Right hindlimb (tissue), 1 donor: ENCODE measurements at places on chromosomes 2 and 18.

DNA sequence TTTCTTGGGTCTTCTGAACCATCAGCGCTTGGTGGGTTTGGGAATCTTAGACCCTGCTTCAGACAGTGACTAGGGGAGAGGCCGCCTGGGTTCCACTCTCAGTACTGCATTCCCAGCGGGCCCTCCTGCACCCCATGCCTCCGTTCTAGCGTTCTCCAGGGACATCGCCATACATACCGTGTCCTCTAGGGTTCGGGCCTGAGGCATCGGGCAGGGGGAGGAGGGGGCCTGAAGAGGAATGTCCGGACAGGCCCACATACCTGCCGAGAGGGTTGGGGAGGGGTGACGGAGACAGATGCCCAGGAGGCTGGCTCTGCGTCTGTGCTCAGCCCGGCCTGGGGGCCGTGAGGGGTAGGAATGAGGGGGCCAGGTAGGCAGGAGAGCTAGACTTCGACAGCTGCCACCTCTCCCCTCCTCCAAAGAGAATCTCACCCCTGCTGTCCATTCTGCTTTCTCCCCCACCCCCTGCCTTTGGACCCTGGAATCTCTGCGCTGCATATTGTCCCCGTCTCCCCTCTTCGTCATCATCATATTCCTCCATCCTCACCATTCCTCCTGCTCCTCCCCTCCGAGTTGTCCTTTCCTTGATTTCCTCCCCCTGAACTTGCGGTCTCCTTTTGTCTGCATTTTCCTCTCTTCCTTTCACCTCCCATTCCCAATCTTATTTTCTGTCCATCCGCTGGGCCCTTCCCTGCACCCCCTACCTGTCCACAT is 7.8 kb upstream of the WNT10A start:
- no peak for DNase-seq

- DNase-seq, result peak; percentile 37
These were observed 53.5 kb downstream of the C18orf63 start for GRCh38 chr18:74368901-74369705.

- DNase-seq, result no peak
These were observed 125.9 kb upstream of the SATB2 start for GRCh38 chr2:199583676-199584075.

GRCh38 chr18:3869848-3870247 is 419.9 kb downstream of the TGIF1 start:
- DNase-seq, result no peak

DNA sequence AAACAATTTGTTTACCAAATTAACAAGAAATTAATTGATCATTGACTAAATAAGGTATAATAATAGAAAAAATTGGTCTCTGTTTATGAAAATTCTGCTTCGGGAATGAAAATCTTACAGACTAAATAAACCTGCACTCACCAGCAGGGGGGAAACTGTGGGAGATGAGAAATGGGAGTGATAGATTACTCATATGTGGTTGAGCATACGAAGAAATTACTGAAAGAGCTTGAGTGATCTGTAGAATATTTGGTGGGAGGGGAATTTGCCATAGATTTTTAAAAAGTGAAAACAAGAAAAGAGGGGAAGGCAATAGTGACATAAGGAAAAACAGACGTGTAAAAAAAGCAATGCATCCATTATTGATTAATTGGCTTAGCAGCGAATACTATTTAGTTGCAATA is 2.2 kb downstream of the HMSD start:
- no peak for DNase-seq

DNA sequence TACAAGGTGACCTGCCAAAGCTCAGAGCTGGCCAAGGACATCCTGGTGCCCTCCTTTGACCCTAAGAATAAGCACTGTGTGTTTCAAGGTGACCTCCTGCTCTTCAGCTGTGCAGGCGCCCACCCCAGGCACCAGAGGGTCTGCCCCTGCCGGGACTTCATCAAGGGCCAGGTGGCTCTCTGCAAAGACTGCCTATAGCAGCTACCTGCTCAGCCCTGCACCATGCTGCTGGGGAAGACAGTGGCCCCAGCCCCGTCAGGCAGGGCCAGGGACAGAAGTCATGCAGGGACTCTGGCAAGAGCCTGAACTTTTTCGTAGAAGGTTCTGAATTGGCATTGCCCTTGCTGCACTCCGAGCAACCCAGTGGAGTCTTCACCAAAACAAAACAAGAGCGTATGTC is 194.8 kb downstream of the MGAT5 start:
- DNase-seq, result no peak

- no peak for DNase-seq
These were observed 80.7 kb downstream of the EPAS1 start for GRCh38 chr2:46377666-46378560.

- DNase-seq, result peak; percentile 57
These were observed 1.3 kb upstream of the ACKR3 start for GRCh38 chr2:236568068-236568921.

DNA sequence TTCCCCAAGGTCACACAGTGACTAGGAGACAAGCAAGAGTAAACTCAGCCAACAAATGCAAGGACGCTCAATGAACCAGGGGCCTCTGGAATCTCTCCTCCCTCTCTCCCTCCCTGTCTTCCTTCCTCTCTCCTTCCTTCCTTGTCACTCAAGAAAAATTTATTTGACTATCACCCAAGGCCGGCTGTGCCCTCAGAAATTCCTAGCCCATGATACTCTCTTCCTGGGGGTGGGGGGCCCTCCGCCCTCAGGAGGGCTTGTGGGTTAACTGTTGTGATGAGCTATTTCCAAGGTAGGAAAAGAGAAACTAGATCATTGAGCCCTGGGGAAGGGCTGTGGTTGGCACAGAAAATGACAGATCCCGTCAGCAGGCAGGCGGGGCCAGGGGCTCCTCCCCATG is 21.7 kb downstream of the INHBB start:
- DNase-seq, result no peak

GRCh38 chr18:75391279-75392225 is 36.0 kb downstream of the SMIM21 start:
- DNase-seq, result peak; percentile 53

GRCh38 chr2:47307066-47307465 is 95.9 kb upstream of the MSH2 start:
- DNase-seq, result no peak
